ENCODE measurements at places on chromosomes 2 and 18.

DNA sequence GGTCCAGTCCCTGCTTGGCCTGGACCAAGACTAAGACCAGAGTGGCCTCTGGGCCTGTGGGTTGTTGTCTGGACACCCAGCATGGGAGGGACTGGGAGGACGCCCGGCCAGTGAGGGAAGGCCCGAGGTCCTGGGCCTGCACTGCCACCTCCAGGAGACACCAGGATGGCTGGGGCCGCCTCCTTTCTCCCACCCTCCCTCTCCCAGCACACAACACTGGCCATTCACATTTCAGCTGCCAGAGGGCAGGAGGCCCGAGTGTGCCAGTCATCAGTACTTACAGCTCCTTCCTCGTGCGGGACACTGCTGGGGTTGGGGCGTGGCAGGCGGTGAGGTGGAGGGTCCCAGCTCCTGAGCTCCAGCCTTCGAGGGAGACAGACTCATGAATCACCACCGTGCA, 133.5 kb downstream of the ASB1 start:
- DNase-seq = no peak

DNA sequence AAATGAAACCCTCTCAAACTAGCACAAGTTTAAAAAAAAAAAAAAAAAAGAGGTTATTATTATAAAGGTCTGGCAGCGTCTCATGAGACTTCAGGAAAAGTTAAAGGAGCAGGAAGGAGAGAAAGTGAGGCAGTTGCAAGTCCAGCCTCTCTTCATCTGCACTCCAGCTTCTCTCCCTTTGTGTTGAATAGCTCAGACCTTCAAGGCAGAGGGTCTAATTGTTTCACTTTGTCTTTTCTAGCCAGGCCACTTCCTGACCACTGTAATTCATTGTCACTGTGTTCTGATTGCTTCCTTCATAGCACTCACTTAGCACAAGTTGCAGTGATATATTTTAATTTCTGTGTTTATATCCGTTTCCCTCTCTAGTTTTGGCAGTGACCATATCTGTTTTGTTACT, 99.9 kb downstream of the SPATS2L start:
- no peak for DNase-seq

GRCh38 chr2:7437716-7438632, 520.8 kb downstream of the RNF144A start:
- no peak for DNase-seq

- DNase-seq = no peak
These were observed 30.2 kb downstream of the ARHGAP25 start for GRCh38 chr2:68764806-68765311.

GRCh38 chr18:35406666-35407065, 29.5 kb upstream of the ZNF396 start:
- no peak for DNase-seq

GRCh38 chr2:23584054-23584745, 199.2 kb downstream of the KLHL29 start:
- no peak for DNase-seq

GRCh38 chr18:59208602-59209125, 11.3 kb upstream of the GRP start:
- no peak for DNase-seq

DNA sequence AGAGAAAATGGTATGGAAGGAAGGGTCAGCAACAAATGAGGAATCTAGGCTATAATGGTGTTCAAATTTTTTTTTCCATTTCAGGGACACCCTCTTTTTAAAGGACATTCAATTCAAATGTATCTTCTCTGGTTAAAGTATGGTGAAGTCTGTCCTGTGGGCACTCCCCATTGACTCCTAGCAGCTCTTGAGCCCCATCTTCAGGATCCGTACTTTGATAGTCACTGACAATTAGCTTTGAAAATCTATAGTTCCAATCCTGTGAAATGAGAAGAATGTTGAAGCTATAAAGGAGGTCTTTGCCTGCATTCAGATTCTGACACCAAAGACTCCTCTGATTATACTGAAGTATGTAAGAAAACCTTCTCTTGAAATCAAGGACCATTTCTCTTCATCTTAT, 43.3 kb downstream of the KCNH7 start:
- no peak for DNase-seq

GRCh38 chr2:215983581-215984351, 29.6 kb downstream of the MREG start:
- DNase-seq = no peak

DNA sequence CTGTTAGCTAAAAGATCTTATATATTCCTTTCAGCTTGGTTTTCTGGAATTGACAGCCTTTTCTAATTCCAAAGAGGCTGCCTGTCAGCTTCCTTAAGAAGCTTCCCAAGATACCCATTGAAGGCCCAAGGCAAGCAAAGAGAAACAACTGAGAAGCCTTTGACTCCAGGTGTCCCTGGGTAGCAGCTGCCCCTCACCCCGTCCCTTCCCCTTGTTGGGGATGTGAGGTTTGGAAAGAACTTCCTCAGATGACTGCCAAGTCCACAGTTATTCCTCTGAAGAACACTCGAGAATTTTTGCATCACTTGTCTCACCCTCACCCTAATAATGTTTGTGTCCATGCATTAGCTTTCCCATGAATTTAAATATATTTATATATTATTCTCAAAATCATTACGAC, 13.3 kb downstream of the MAPRE3 start:
- DNase-seq = no peak

DNA sequence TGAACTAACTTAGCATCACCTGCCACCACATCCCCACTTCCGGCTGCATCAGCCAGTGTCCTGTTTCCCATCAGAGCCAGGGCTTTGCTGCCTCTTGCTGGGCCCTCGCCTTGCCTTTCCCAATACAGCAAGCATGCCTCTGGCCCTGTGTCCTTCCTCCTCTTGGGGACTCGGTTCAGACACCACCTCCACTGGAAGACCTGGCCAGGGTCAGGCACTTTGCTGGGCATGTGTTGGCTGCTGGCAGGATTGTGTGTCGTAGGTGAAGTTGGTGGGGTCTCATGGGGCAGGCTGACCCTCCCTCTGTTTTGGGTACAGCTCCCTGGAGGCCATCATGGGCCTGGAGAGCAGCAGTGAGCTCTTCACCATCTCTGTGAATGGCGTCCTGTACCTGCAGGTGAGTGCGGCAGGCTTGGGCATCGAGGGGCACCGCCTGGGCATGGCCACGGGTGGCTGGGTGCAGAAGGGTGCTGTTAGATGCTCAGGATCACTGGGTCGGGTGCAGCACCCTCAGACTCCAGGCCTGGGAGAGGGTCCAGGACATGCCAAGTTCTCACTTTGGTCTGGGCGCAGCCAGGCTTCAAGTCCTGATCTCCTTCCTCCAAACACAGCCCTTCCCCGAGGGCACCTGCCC, 6.6 kb downstream of the ERFE start:
- no peak for DNase-seq

- DNase-seq = no peak
These were observed 7.0 kb downstream of the GCFC2 start for GRCh38 chr2:75703589-75704287.

- DNase-seq = no peak
These were observed 136.5 kb downstream of the COPS8 start for GRCh38 chr2:237222178-237222577.

- no peak for DNase-seq
These were observed 91.0 kb upstream of the NEUROD1 start for GRCh38 chr2:181771356-181771755.
